ENCODE measurements at places on chromosomes 7 and 10.

DNA sequence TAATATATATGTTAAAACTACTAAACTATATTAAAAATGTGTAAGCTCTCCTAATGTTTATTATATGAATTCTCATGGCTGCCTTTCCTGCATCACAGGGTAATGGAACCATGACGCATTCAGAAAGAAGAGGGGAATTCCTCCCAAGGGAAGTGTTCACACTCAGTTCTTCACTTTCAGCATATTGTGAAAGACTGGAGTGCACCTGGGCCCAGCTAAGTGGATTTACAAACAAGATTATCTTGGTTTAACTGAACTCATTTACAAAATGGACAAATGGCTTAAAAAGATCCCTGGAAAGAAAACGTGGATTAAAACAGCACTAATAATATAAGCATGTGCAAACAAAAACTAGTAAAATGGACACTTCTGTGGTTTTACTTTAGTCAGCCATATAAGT is 149.8 kb downstream of the DOCK4 start:
- no peak for DNase-seq

DNA sequence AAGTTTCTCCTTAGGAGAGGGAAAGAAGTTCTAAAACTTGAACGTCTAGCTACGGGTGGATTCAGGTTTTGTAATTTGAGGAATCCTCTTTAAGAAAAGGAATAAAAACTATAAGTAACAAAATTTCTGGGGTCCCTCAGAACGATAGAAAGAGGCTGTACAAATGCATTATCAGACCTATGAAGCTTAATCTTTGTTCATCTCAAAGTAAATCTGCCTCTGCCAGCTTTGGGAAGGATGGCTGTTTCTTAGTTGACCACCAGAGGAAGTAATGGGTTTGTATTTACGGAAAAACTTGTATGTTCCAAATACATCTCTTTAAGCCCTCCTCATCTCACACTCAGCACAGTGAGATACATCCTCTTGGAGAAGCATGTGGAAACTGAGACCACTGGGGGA is 864 bp downstream of the PSTK start:
- no peak for DNase-seq

- no peak for DNase-seq
Observed at GRCh38 chr7:121774563-121774962, 98.4 kb upstream of the PTPRZ1 start.

- no peak for DNase-seq
Observed at GRCh38 chr7:16815001-16815400, 10.2 kb upstream of the AGR2 start.

GRCh38 chr7:51980313-51980712 is 663.7 kb upstream of the COBL start:
- DNase-seq, result no peak

- peak; percentile 70 for DNase-seq
Observed at GRCh38 chr7:99375070-99375807, 709 bp downstream of the ARPC1B start.

- no peak for DNase-seq
Observed at GRCh38 chr10:18359812-18360211, 219.6 kb downstream of the CACNB2 start.

DNA sequence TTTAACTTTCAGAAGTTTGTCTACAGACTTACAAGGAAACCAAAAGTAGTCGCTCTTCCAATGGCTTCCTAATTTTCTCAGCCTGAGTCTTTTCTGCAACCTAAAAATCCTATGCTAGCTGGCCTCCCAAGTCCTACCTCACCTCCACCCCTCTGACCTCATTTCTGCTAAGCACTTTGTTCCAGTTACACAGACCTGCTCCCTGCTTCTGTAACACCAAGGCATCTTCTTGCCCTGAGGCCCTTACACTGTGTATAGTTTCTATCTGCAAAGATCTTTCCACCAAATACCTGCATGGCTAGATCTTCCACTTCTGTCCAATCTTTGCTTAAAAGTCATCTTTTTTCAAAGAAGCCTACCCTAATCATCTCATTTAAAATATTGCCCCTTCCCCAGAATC is 1.9 kb upstream of the SNX13 start:
- no peak for DNase-seq

GRCh38 chr7:132108563-132108962 is 467.7 kb downstream of the PLXNA4 start:
- no peak for DNase-seq

DNA sequence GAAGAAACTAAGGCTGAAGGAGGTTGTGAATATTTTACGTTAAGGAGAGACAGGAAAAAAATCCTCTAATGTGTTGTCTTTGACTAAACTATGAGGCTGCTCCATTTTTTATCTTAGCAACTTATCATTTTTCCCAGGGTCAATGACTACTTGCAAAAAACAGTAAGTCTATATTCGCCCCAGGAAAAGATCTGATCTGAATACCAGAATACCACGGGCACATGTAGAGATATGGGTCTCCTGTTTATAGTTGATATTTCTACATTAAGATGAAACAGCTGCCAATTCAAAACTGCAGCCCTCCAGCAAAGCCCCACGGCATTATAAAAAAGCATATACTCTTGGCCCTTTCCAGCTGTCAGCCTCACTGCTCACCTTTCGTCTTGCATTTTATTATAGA is 358.4 kb downstream of the SH2D4B start:
- no peak for DNase-seq

DNA sequence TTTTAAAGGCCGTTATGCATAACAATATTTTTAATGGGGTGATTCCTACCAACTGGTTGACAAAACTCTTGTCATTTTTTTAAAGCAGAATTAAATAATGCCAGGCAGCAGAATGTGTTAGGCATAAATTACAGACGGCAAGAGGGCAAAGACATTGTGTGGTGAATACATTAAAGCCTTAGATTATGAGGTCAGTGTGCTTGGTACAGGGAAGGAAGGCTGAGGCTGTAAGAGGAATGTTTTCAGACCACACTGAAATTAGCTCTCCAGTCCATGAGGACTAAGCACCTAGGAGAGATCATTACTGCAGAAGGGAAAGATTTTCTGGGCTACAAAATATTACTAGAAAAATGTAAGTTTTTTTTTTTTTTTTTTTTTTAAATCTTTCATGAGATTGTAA is 312.8 kb upstream of the PRKCQ start:
- DNase-seq, result no peak

DNA sequence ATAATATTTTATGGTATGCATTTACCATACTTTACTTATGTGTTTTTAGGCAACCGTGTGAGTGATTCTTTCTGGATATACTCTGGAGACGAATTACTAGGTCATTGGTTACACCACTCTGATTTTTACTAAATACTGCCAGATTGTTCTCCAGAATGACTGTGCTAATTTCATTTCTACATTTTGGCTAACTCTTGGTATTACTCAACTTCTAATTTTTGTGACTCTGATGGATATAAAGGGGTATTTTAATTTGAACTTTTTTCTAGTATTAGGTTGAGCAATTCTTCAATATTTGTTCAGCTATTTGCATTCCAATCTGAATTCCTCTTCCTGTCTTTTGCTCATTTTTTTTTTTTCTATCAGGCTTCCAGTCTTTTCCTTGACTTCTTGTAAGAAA is 223.6 kb downstream of the MDFIC start:
- DNase-seq, result no peak

GRCh38 chr7:129376076-129376777 is 58.0 kb upstream of the STRIP2 start:
- no peak for DNase-seq

DNA sequence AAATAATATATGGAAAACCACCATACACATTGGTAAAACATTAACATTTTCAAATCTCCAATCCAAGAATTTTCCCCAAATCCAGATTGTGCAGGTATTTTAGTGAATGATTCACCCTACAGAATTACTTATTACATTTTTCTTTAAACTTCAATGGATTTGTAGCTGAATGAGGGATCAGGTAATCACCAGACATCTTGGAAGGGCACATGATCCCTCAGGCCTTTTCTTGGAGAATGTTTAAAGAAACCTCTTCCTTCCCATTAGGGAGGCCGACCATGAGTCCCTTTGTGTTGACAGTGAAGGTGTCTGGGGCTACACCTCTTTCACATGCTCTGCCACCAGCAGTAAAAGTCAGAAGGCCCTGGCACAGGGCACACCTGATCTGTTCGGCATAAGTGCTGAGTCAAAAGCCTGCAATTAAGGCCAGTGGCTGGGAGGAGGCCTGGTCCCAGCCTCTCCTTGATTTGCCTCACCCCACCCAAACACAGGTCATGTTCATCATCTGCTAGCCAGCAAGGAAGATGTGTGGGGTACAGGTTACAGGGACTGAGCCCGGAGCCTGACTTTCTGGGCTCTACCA is 207.7 kb downstream of the SNX10 start:
- no peak for DNase-seq

DNA sequence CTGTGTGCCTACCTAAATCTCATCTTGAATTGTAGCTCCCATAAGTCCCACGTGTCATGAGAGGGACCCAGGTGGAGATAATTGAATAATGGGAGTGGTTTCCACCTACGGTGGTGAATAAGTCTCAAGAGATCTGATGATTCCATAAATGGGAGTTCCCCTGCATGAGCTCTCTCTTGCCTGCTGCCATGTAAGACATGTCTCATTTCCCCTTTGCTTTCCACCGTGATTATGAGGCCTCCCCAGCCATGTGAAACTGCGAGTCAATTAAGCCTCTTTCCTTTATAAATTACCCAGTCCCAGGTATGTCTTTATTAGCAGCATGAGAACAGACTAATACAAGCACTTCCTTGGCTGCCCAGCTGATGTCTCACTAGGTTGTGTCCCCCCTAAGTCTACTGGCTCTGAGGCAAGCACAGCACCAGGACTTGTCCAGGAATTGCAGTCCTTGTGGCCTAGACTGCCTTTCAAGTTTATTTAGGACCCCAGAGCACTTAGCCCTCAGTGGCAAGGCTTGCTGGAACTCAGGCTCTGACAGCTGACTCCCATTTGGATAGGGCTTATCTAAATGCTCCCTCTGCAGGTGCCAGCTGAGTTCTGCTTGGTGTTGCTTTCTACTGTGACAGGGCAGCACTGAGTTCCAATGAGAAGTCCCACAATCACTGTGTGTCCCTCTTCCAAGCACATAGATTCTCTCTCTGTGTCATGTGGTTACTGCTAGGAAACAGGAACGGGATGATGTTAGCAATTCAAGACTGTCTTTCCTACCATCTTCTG is 59.0 kb upstream of the TAS2R16 start:
- peak; percentile 29 for DNase-seq

DNA sequence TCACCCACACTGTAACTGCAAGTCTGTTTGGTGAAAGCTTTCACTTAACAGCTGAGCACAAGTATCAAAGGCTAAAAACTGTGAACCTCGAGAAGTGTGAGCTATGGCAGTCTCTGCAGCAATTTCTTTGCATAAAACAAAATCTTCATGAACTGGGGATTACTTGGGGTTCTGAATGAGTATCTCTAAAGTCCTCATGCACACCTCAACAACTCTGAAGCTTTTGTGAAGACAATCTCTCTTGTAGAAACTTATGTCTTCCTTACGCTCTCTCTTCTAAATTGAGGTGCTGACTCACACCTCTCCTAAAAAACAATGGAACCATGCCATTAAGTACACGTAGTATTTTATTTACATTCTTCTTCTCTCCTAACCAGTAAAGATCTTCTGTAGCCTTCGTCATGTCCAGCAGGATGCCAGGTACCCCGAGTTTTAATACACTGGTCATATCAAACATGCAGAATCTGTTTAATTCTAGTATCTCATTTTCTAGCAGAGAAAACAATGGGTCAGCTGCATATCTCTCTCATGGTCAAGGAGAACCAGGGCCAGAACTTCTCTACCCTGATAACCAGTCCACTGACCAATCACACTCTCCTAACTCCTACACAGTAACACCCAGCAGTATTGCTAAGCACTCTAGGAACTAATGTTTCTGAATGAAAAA is 76.9 kb downstream of the UBE2H start:
- DNase-seq, result no peak

- no peak for DNase-seq
Observed at GRCh38 chr10:97531401-97531986, 32.8 kb downstream of the UBTD1 start.

- no peak for DNase-seq
Observed at GRCh38 chr10:100508691-100509150, 10.9 kb downstream of the SEC31B start.

- no peak for DNase-seq
Observed at GRCh38 chr7:116771640-116772039, 90.7 kb upstream of the CAPZA2 start.

- no peak for DNase-seq
Observed at GRCh38 chr7:131173145-131173890, 154.4 kb upstream of the MKLN1 start.

- DNase-seq, result no peak
Observed at GRCh38 chr7:107430057-107430456, 39.8 kb upstream of the GPR22 start.

GRCh38 chr10:865257-865656 is 66.2 kb downstream of the LARP4B start:
- no peak for DNase-seq

GRCh38 chr10:91162050-91162494 is 58.4 kb upstream of the PCGF5 start:
- DNase-seq, result no peak

- DNase-seq, result no peak
Observed at GRCh38 chr10:17049195-17049594, 80.4 kb downstream of the CUBN start.

GRCh38 chr10:110425684-110426293 is 71.9 kb upstream of the DUSP5 start:
- no peak for DNase-seq

DNA sequence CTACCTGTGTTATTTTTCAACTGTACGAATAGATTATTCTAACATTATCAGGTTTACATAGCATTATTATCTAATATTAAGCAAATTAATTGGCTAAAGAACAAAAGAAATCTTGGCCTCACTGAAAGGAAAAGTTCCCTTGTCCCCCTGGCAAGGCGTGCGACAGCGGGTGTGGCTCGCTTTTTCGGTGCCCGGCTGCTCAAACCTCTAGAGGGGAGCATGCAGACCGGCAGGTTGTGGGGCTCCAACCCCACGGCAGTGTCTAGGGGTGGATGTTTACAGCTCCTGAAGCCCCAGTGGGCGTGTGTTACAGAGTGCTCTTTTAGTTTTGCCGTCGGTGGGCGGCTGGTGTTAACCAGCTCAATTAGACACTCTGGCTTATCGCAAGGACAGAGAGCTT is 456.4 kb downstream of the TNS3 start:
- DNase-seq, result no peak

DNA sequence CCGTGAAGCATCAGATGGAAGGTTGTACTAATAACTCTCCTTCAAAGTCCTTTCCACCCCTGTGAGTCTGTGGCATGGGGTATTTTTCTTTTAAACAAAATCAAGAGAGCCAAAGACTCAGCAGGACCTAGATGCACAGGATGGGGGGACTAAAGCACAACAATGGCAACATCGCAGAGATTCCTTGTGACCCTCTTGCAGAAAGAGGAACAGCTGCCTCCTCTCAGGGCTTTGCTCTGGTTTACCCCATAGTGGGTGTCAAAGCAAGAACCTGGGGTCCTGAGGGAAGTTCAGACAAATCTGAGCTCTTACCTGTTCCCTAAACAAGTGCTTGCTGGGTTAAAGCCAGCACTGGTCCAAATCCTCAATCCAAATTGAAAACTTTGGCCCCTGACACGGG is 39.2 kb downstream of the FGF8 start:
- no peak for DNase-seq
